T-cell (primary cell): ENCODE measurements at places on chromosomes 2 and 18. TPM values are rescaled to one million over a fixed set of nuclear protein-coding genes. Genes with fewer than 3 reads are reported as not detected.

The TRMT61B gene
- 14.8 TPM for total RNA-seq

The TDRD15 gene
- not detected for total RNA-seq

The KCNJ3 gene
- not detected for total RNA-seq

The MAP2 gene
- 0.35 TPM for total RNA-seq

The UGT1A8 gene
- total RNA-seq, result not detected

The PRSS56 gene
- not detected for total RNA-seq

The HOXD11 gene
- total RNA-seq, result not detected

The UGT1A6 gene
- 0.32 TPM for total RNA-seq

The DTNA gene
- not detected for total RNA-seq

The MYCN gene
- 0.56 TPM for total RNA-seq

The DAW1 gene
- total RNA-seq, result not detected

The FBXO15 gene
- 2.0 TPM for total RNA-seq

The RAPGEF4 gene
- 0.18 TPM for total RNA-seq

The MAP3K19 gene
- not detected for total RNA-seq

The NOSTRIN gene
- total RNA-seq, result 0.13 TPM

The ABCB11 gene
- 0.03 TPM for total RNA-seq

The SLC38A11 gene
- total RNA-seq, result not detected

The PAX3 gene
- not detected for total RNA-seq

The IHH gene
- total RNA-seq, result 0.28 TPM

The LYG2 gene
- not detected for total RNA-seq

The CFC1 gene
- total RNA-seq, result not detected

The UGT1A3 gene
- not detected for total RNA-seq

The HOXD1 gene
- not detected for total RNA-seq

The RESP18 gene
- total RNA-seq, result not detected

The MOGAT1 gene
- not detected for total RNA-seq

The TTN gene
- total RNA-seq, result 49.2 TPM
